ENCODE measurements at places on chromosomes 2 and 18. TPM values are rescaled to one million over a fixed set of nuclear protein-coding genes. Genes with fewer than 3 reads are reported as not detected.

DNA sequence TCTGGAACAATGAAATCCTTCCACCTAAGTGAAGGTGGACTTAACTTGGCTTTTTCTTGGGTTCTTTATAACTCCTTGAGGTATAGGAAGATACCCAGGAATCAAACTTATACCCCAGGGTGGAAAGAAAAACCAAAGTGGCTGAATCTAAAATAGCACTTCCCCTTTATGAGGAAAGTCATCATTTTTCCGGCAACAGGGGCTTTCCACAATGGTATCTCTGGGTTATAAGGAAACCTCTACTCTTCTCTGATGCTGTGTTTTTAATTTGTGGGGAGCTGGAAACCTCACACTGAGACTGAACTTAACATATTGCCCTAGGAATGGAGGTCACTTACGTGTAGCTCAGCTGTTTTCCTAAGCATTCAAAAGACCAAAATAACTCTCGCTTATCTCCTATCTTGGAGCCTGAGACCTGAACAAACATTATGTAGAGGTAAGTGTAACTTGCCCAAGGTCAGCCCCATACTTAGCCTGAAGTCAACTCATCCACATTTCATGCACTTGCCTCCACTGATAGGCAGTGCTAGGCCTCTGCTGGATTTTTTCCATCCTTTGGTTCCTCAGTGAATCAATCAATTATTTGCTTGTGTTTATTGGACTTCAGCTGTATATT lies 117.9 kb downstream of the SETBP1 start:
- ATAC-seq = peak; percentile 69

DNA sequence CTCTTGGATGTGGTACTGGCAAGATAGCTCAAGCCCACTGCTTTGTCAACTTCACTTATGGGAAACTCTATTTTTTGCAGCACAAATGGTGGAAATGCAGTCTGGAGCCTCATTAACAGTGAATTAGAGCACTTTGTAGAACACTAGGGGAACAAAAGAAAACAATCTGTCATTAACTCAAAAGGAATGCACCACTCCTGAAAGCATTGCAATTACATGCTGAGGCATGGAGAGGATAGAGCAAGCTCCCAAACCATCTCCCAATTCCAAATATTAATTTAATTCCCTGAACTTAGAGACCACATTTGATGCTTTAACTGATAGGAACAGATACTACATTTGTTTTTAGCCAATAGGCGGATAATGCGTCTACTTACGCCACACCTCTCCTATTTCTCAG lies 32.8 kb upstream of the TANC1 start:
- no peak for ATAC-seq

GRCh38 chr18:13364721-13365205 lies 146.2 kb downstream of the LDLRAD4 start:
- no peak for ATAC-seq

GRCh38 chr2:57386305-57386704 lies 660.3 kb upstream of the VRK2 start:
- ATAC-seq = no peak

DNA sequence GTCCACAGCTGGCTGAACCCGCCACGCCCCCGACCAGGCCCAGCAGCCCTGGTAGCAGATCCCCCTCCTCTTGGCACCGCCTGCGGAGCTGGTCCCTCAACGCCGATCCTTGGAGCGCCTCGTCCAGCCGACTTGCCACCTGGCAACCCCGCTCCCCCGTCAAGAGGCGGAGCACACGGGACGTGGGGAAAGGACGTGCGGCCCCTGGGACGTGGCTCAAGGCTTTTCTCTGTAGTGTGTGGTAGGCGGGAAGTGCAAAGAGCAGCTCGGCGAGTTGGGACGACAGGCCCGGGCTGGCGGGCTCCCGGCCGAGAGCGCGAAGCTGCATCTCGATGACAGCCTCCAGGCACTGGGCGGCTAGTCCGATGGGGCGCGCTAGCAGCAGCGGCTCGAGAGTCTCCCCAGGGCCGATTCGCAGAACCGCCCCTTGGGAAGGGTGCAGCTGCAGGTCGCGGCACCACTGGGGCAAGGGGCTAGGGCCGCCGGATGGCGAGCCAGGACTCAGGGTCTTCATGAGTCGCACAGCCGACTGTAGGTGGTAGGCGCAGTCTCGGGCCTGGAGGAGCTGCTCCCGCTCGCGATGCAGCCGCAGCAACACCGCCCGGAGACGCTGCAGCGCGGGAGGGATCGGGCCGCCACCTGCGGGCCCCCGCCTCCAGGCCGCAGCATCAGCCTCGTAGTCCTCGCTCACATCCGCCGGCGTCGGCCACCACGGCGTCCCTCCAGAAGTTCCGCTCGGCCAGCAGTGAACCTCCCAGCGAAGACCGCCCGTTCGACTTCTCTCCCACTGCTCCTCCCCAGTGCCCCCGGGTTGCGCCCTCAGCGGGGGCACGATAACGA lies 617 bp downstream of the CCDC142 start:
- ATAC-seq = peak; percentile 53

Gene NOL4
- not detected for total RNA-seq

- ATAC-seq = no peak
Measured at GRCh38 chr2:105497094-105497493, 98.2 kb upstream of the FHL2 start.

DNA sequence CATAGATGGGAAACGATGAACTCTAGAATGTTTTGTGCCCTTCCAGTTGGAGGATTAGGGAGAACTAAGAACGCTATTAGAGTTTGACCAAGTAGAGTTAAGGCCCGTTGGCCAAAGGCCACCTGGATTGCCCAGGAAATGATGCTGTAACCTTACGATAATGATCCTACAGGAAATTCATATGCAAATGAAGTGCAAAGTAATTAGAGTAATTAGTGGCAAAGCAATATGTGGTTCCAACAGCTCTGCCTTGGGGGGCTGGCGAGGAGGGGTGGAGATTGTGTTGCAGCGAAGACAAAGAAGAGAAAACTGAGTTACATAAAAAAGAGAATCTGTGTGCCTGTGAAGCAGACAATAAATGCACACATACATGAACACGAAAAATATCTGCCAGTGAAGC lies 61.5 kb upstream of the BOD1L2 start:
- ATAC-seq = no peak

DNA sequence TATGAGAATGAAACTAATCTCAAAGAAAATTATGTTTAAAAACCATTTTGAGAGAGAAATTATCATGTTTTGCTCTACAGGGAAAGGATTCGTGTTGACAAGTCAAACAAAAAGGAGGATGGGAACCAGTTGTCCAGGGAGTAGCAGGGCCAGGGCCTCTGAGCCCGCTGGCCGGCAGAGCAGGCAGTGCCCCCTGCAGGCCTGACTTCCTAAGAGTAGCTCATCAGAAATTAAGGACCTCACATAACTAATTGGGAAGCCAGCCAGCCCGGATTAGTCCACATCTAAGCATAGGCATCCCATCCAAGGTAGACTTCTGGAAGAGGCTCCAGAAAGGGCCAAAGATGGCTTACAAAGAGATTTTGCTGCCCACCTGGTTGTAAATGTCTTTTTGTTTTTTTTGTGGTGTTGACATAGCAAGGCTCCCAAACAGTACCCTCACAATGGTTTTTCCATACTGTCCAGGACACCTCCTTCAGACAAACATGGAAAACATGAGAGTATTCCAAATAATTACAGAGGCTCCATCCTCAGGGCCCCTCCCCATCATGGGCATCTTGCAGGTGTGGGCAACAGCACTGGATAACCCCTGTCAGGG lies 241.2 kb upstream of the TANK start:
- peak; percentile 63 for ATAC-seq

DNA sequence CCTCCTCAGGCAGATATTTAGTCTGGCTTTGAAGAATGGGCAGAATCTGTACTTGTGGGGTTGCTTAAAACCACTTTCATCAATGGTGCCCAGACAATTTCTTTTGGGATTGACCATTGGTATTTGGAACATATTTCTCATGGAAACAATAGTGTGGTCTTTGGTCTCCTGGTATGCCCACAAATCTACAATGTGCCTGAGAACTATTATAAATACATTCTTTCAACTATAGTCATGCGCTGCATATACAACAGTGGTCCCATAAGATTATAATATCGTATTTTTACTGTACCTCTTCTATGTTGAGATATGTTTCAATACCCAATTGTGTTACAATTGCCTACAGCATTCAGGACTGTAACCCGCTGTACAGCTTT lies 34.8 kb upstream of the PPP4R1 start:
- no peak for ATAC-seq

GRCh38 chr2:174914853-174915760 lies 90.1 kb downstream of the CHN1 start:
- no peak for ATAC-seq

DNA sequence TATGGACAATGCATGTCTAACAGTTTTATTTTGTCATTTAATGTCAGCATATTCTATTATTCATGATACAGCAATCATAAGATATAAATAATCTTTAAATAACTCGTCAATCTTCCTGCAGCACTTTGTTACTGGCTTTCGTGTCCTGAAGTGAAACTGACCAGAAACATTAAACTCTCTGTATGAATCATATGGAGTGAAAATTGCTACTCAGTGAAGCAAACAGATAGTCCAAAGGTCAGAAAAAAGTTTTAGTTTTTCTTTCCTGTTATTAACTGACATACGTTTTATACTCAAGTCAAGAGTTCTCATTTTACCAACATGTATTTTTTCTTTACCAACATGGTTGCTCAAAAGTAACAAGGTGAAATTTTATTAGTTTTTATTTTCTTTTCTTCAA lies 106.8 kb upstream of the GALNT5 start:
- ATAC-seq = no peak

DNA sequence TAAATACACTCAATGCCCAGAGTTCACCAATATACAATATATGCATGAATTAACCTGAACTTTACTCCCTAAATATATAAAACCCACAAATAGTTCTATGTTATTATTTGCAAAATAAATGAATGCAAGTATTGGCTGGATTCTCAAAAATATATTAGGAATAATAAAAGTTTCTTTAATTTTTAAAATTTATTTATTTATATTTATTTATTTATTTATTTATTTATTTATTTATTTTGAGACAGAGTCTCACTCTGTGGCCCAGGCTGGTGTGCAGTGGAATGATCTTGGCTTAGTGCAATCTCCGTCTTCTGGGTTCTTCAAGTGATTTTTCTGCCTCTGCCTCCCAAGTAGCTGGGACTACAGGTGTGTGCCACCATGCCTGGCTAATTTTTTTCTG lies 88.7 kb upstream of the TMEFF2 start:
- ATAC-seq = no peak

Gene PPM1B
- 36.3 TPM for total RNA-seq

- peak; percentile 48 for ATAC-seq
Measured at GRCh38 chr2:197307933-197308521, 2.6 kb downstream of the ANKRD44 start.

GRCh38 chr2:5706717-5707455 lies 14.7 kb downstream of the SOX11 start:
- no peak for ATAC-seq

Gene OTOS
- not detected for total RNA-seq

DNA sequence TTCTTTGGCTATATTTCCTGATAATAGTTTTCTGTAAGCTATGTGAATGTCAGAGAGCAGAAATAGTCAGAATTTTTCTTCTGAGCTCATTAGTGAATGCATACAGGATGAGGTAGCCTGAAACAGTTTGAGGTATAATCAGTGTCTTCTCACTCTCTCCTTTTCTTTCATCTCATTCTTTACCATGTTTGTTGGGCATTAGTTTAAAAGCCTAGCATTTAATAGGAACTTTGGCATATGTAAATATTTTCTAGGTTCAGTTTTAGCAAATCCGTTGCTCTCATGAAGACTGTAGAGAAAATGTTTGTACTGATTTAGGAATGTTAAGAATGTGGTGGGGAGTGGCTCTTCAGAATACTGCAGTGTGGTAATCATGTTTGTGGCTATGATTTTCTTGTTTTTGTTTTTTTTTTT lies 119.4 kb downstream of the PARD3B start:
- ATAC-seq = no peak

GRCh38 chr2:98578231-98578630 lies 30.1 kb downstream of the COA5 start:
- no peak for ATAC-seq

Gene ALPG
- total RNA-seq = not detected

- no peak for ATAC-seq
Measured at GRCh38 chr18:22168360-22168921, 948 bp upstream of the GATA6 start.

Gene WDCP
- total RNA-seq = 19.0 TPM

Gene KIAA2012
- total RNA-seq = not detected

DNA sequence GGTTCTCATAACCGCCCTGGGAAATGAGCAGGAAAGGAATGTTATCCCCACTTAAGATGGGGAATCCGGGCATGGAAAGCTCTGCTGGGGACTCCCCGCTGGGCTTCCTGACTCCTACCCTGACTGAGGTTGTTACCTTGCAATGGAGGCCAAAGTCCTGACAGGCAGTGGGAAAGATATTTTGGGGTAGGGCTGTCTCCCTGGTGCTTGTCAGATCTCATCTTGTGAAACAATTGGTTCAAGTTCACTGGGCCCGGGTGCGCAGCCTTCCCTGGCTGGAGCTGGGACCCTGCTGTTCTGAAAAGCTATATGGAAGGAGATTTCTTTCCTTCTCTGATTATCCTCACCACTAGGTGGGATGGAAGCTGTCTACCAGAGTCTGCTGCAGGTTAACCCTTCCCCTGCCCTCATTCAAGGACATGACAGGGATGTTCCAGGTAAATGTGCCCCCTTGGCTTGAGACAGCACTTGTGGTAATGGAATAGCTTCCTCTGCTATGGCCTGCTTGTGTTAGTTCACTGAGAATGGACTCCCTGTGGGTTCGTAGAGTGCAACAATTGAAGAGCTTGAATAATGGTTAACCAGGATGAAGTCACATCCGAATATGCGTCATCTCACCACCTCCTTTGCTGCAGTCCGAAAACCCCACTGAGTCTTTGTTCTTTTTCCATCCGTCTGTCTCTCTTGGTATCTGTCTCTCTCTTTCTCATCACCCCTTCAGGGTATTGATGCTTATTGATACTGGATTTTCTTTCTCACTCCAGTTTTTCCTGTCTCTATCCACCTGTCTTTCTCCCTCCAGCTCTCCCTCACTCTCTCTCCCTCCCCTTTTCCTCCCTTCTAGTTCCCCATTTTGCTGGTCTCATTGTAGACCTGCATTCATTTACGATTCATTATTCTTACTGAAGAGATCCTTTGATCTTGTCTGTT lies 67.8 kb upstream of the EPAS1 start:
- ATAC-seq = peak; percentile 85

All from activated T-helper 17 cell treated with anti-CD3 and anti-CD28 coated beads, Interleukin-2, amount 50 U/mL, for 72 hours (primary cell).